ENCODE measurements at places on chromosomes 3 and 15. TPM values are rescaled to one million over a fixed set of nuclear protein-coding genes. Genes with fewer than 3 reads are reported as not detected.
A peak's percentile ranks its signal among the peaks of the same experiment; 100 is the strongest.

SOX14 gene
- not detected for total RNA-seq

DOCK3 gene
- total RNA-seq, result 0.35 TPM

PCOLCE2 gene
- total RNA-seq, result not detected

MYRIP gene
- not detected for total RNA-seq

IL17RE gene
- total RNA-seq, result 4.3 TPM

IL12A gene
- 5.6 TPM for total RNA-seq

GLT8D1 gene
- 26.6 TPM for total RNA-seq

- H3K36me3 ChIP-seq, result peaks cover 8% of the 10 kb centered on the region
- no peaks in the 10 kb centered on the region for H3K4me1 ChIP-seq
- no peak overlapping the region for H3K4me3 ChIP-seq
- DNase-seq, result no peak
These were observed 101.7 kb downstream of the NR1I2 start for GRCh38 chr3:119883461-119884160.

GRCh38 chr3:63582943-63583500, 69.5 kb upstream of the SNTN start:
- H3K27ac ChIP-seq, result no peak overlapping the region
- DNase-seq, result no peak
- no peaks in the 10 kb centered on the region for H3K36me3 ChIP-seq
- no peaks in the 10 kb centered on the region for H3K4me1 ChIP-seq

- peak overlapping the region; percentile 90 for H3K27ac ChIP-seq
- peak; percentile 39 for DNase-seq
- no peaks in the 10 kb centered on the region for H3K27me3 ChIP-seq
- no peaks in the 10 kb centered on the region for H3K36me3 ChIP-seq
- H3K4me1 ChIP-seq, result peaks cover 41% of the 10 kb centered on the region
These were observed 660 bp downstream of the ZNF106 start for GRCh38 chr15:42490291-42490670.

- H3K36me3 ChIP-seq, result peaks cover 13% of the 10 kb centered on the region
- peaks cover 47% of the 10 kb centered on the region for H3K4me1 ChIP-seq
- no peak for DNase-seq
- no peak overlapping the region for H3K4me3 ChIP-seq
- no peak overlapping the region for H3K27ac ChIP-seq
- H3K27me3 ChIP-seq, result no peaks in the 10 kb centered on the region
These were observed 246.8 kb downstream of the SLCO3A1 start for GRCh38 chr15:92100301-92100700.

GRCh38 chr3:111862974-111863373, 3.9 kb downstream of the PHLDB2 start:
- peaks cover 7% of the 10 kb centered on the region for H3K27me3 ChIP-seq
- H3K36me3 ChIP-seq, result no peaks in the 10 kb centered on the region
- no peak for DNase-seq
- peaks cover 17% of the 10 kb centered on the region for H3K4me1 ChIP-seq
- H3K27ac ChIP-seq, result no peak overlapping the region

DNA sequence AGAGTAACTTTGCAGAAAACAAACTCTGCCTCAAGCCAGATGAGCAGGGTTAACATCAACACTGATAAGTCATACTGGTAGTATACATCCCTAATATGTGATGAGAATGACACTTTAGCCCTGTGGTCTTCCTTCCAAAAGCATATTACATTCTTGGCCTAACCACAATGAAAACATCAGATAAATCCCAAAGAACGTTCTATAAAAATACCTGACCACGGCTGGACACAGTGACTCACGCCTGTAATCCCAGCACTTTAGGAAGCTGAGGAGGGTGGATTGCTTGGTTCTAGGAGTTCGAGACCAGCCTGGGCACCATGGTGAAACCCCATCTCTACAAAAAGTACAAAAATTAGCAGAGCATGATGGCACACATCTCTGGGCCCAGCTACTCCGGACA, 4.7 kb downstream of the TMCC1 start:
- no peak overlapping the region for H3K27ac ChIP-seq
- DNase-seq, result no peak
- no peaks in the 10 kb centered on the region for H3K36me3 ChIP-seq
- no peaks in the 10 kb centered on the region for H3K27me3 ChIP-seq
- no peak overlapping the region for H3K4me3 ChIP-seq

DNA sequence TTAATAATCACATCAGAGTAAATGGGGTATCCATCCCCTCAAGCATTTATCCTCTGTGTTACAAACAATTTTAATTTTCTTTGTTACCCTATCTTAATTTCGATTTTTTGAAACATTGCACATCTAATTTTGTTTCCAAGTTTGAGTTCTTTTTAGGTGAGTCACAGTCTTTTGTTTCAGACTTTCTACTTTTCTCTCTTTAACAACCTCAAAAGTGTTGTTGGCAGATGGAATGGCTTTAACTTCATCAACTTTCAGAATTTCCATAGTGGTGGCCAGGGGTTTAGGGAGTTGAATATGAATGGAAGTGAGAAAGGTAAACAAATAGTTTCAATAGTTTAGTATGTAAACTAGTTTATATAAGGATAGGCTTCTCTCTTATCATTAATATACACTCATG, 223.0 kb upstream of the MLF1 start:
- H3K36me3 ChIP-seq, result no peaks in the 10 kb centered on the region
- H3K4me1 ChIP-seq, result no peaks in the 10 kb centered on the region
- H3K27ac ChIP-seq, result no peak overlapping the region

- no peak overlapping the region for H3K27ac ChIP-seq
- H3K4me3 ChIP-seq, result no peak overlapping the region
- no peaks in the 10 kb centered on the region for H3K4me1 ChIP-seq
- no peaks in the 10 kb centered on the region for H3K36me3 ChIP-seq
These were observed 19.3 kb downstream of the PRR23E start for GRCh38 chr3:127212231-127212630.

GRCh38 chr3:14959359-14959943, 12.1 kb downstream of the NR2C2 start:
- peaks cover 24% of the 10 kb centered on the region for H3K4me1 ChIP-seq
- peak overlapping the region; percentile 76 for H3K27ac ChIP-seq
- H3K27me3 ChIP-seq, result no peaks in the 10 kb centered on the region
- no peak for DNase-seq
- H3K4me3 ChIP-seq, result peak overlapping the region; percentile 79
- H3K36me3 ChIP-seq, result peaks cover 7% of the 10 kb centered on the region

DNA sequence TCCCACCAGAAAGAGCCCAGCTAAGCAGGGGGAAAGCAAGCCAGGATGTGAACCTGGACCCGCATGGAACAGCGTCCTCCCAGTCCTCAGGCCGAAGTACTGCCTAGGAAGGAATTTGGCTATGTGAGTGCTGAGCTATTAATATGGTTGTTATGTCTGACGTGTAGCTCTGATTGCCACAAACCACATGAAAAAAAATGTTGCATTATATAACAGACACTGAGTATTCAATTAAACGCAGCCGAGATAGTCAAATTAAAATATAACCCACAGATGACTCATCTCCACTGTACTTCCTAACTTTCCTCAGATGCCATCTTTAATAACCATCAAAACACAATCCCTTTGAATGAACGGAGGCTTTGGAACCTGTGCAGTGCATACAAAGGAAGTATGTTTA, 111.1 kb downstream of the GABRB3 start:
- DNase-seq, result no peak
- H3K36me3 ChIP-seq, result no peaks in the 10 kb centered on the region
- no peak overlapping the region for H3K4me3 ChIP-seq

GRCh38 chr3:16512435-16513140, 911 bp downstream of the RFTN1 start:
- peaks cover 80% of the 10 kb centered on the region for H3K4me1 ChIP-seq
- peak; percentile 20 for DNase-seq
- no peaks in the 10 kb centered on the region for H3K27me3 ChIP-seq
- H3K27ac ChIP-seq, result peak overlapping the region; percentile 93

GRCh38 chr15:66566963-66567531, 1.2 kb upstream of the LCTL start:
- H3K27me3 ChIP-seq, result no peaks in the 10 kb centered on the region
- no peaks in the 10 kb centered on the region for H3K4me1 ChIP-seq
- H3K36me3 ChIP-seq, result no peaks in the 10 kb centered on the region
- DNase-seq, result peak; percentile 29

DNA sequence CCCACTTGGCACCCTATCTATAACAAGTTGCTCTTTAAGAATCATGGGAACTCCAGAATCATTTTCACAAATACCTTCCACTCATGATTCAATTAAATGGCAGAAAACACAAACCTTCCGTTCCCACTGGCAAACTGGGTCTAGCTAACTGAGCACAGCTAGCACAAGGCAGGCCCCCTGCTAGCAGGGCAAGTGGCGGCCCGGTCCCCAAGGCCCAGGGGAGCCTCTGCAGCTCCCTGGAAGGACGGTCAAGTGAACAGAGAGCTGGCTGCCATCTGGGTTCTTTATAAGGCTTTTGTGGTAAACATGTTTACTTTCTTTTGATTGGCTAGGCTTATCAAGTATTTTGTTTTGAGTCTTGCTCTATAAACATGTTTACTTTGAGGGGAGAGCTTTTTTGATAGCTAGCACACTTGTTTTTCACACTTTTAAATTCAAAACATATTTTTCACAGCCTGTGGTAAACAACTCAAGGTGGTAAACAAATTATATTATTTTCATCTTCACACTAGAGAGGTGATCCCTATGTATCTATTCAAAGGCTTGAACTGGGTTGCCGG, 81.4 kb downstream of the FOXP1 start:
- H3K4me3 ChIP-seq, result peak overlapping the region; percentile 55
- no peaks in the 10 kb centered on the region for H3K27me3 ChIP-seq
- peak overlapping the region; percentile 64 for H3K27ac ChIP-seq
- no peak for DNase-seq
- peaks cover 4% of the 10 kb centered on the region for H3K36me3 ChIP-seq
- peaks cover 52% of the 10 kb centered on the region for H3K4me1 ChIP-seq

DNA sequence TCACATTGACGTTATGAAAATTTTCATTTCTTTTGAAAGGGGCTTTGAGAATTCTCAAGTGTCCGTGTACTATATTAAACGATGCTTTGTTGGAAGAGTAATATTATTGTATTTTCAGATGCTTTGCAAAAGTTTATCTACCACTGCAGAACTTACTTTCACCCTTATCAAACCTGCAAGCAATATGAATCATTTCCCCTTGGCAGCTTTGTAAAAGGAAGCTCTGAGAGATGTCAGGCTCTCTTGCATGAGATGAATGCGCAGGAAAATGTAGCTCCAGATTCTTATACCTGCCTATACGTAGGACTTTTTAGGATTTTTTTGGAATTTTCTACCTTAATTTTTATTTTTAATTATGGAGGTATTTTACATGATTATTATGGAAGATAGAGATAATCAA, 34.5 kb downstream of the GPD1L start:
- no peak overlapping the region for H3K27ac ChIP-seq
- DNase-seq, result no peak
- H3K4me3 ChIP-seq, result no peak overlapping the region
- H3K36me3 ChIP-seq, result peaks cover 18% of the 10 kb centered on the region

DNA sequence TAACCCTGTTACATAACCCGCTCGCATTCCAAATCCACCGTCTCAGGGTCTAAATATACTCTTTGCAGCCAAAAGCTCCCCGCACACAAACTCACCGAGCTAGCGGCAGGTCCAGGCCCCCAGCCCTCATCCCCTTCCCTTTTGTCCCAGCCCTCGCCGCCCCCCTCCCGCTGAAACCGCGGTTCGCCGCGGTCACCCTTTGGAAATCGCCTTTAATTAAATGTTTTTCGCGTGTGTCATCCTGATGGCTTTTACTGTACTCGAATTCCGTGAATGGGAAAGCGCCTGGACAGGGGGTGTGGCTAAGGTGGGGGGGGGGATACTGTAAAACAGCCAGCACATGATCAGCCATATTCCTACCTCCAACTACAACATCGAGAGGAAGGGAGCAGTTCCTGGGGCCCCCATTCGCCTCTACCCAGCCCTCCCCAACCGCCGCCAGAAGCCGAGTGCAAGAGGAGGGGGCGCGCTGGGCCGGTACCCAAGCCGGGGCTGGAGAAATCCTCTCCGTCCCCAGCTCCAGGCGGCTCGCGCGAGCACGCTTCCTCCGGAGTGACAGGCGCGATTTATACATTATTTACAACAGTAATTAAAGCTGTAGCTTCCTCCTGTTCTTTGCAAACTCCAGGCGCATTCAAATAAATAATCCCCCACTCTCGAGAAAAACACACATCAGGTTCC, 1.7 kb downstream of the RORA start:
- H3K27me3 ChIP-seq, result peaks cover 37% of the 10 kb centered on the region
- no peak overlapping the region for H3K27ac ChIP-seq
- H3K36me3 ChIP-seq, result no peaks in the 10 kb centered on the region
- peaks cover 17% of the 10 kb centered on the region for H3K4me1 ChIP-seq
- DNase-seq, result no peak

- peaks cover 6% of the 10 kb centered on the region for H3K27me3 ChIP-seq
- H3K27ac ChIP-seq, result no peak overlapping the region
- no peaks in the 10 kb centered on the region for H3K4me1 ChIP-seq
- H3K4me3 ChIP-seq, result no peak overlapping the region
- no peak for DNase-seq
- H3K36me3 ChIP-seq, result no peaks in the 10 kb centered on the region
These were observed 340.8 kb upstream of the CTDSPL start for GRCh38 chr3:37520907-37521341.

DNA sequence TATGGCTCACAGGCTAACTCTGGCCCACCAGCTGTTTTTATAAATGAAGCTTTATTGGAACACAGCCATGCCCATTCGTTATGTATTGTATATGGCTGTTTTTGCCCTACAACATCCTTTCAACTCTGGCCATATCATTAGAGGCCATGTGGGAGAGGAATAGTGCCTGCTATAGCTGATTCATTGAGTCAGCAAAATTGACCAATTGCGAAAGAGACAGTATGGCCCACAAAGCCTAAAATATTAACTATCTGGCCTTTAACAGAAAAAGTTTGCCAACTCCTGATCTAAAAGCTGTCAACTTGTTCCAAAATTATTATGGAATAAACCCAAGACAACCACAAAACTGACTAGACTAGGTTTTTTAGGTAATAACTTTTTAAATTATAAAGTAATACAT, 1.4 kb downstream of the NR1I2 start:
- H3K4me3 ChIP-seq, result no peak overlapping the region
- no peak overlapping the region for H3K27ac ChIP-seq
- DNase-seq, result no peak
- H3K27me3 ChIP-seq, result no peaks in the 10 kb centered on the region

GRCh38 chr3:134315286-134316106, 58.8 kb downstream of the AMOTL2 start:
- no peak overlapping the region for H3K27ac ChIP-seq
- H3K27me3 ChIP-seq, result peaks cover 5% of the 10 kb centered on the region
- DNase-seq, result no peak
- H3K4me1 ChIP-seq, result peaks cover 5% of the 10 kb centered on the region

All from CD4-positive, CD25-positive, alpha-beta regulatory T cell (primary cell).